NCI-H524 (cell line): ENCODE measurements at places on chromosomes 4 and X.

- DNase-seq, result no peak
Measured at GRCh38 chr4:77959566-77960338, 97.1 kb downstream of the MRPL1 start.

DNA sequence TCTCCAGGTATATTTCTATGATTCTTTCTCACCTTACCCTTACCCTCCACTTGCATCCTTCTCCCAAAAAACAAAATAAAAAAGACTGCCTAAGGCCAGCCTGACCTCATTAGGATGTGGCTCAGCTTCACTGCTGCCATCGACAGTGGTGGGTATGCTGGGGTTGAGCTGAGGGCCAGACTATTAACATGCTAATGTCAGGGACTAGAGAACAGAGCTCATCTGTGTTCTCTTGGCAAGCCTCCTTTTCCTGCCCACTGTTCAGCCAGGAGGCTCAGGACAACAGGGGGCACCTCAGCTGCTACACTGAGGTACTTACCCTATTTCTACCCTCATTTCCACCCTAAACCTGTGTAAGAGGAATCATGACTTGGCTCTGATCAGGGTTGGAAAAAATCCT lies 59.3 kb downstream of the MSN start:
- no peak for DNase-seq

- DNase-seq, result no peak
Measured at GRCh38 chr4:153257991-153258390, 53.7 kb downstream of the TRIM2 start.

GRCh38 chr4:32440391-32440790 lies 1720.2 kb downstream of the PCDH7 start:
- DNase-seq, result peak; percentile 93

DNA sequence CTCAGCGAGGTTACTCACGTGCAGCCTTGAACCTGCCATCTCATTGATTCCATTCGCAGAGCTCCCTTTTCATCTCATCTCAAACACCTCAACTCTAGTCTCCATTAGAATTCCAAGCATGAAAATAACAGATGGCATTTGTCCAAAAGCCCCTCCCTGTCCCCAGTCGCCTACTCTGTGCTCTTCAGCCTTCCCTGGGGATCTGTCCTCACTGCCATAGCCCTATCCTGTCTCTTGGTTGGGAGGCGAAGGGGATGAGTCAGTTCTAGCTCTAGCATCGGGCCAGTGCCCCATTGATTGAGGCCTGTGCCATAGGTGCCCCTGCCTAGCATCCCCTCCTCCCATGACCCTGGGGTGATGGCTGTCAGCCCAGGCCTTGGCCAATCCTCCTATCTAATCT lies 134.0 kb upstream of the PJA1 start:
- peak; percentile 72 for DNase-seq

- no peak for DNase-seq
Measured at GRCh38 chr4:17367201-17367600, 144.7 kb downstream of the QDPR start.

DNA sequence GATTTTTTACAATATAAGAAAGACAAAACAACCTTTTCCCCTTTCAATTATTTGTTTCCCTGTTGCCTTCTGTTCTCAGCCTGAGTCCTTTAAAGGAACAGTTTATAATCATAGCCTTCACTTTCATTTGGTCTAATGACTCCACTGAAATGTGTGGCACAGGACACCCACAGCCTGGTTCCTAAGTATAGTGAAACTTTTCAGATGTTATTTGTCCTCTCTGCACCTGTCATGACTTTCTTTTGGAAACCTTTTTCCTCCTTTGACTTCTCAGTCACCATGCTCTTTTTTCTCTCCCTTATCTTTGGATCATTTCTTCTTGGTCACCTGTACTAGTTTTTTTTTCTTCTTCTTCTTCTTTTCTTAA lies 237.8 kb upstream of the ANXA3 start:
- DNase-seq, result no peak
